ENCODE measurements at places on chromosomes 11 and 22.

GRCh38 chr22:25942856-25943411 is 200.9 kb downstream of the MYO18B start:
- no peak for DNase-seq

- no peak for DNase-seq
Observed at GRCh38 chr11:6438979-6439571, 1.7 kb downstream of the HPX start.

GRCh38 chr11:38252620-38253019 is 1654.6 kb upstream of the RAG2 start:
- DNase-seq: no peak

GRCh38 chr11:117706322-117706814 is 90.6 kb downstream of the DSCAML1 start:
- DNase-seq: no peak

DNA sequence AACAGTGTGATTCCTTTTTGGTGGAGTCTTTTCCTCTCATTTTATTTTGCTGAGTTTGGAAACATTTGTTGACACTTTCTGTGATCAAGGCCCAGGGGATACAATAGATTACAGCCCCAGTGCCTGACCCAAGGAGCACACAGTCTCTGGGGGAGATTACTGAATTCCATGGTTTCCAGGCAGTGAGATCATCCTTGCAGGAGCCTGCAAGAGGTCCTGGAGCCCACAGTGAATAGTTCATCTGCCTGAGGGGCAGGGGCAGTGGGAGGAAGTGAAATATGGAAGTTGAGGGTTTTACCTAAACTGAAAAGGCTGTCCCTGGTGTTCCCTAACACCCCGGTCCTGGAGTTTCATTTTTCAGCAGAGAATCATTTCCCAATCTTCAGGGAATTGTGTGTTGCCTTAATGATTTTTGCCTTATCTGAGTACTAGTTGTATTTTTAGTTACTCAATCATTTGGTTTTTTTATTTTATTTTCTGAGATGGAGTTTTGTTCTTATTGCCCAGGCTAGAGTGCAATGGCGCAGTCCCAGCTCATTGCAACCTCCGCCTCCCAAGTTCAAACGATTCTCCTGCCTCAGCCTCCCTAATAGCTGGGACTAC is 7.7 kb downstream of the CCS start:
- DNase-seq: no peak

DNA sequence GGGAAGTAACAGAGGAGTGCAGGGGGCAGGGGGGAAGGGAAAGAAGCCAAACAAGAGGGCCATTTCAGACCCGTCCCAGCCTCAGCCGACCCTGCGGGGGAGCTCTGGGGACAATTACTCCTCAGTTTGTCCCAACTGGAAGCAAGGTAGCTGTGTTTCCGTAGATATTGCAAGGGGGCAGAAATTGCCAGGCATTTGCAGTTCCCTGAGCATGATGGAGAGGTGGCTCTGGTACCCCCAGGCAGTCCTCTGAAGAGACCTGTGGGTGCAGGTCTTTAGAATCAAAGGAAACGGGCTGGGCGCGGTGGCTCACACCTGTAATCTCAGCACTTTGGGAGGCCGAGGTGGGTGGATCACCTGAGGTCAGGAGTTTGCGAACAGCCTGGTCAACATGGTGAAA is 13.8 kb upstream of the JAM3 start:
- DNase-seq: no peak

DNA sequence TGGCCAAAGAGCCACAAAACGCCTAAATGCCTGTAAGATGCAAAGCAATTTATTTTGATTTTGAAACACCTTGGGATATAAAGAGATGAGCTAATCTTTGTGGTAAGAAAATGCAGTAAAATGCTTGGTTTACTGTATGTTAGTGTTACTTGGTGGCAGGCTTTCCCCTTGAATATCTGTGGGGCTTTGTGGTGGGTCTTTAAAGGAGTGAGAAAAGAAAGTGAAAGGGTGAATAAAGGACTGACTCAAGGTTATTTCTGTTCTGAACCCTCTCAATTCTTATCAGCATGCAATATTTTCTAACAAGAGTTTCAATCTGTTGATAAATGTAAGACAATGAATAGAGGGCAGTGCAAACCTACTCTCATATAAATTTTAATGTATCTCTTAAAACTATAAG is 1555.9 kb upstream of the RAG2 start:
- no peak for DNase-seq

DNA sequence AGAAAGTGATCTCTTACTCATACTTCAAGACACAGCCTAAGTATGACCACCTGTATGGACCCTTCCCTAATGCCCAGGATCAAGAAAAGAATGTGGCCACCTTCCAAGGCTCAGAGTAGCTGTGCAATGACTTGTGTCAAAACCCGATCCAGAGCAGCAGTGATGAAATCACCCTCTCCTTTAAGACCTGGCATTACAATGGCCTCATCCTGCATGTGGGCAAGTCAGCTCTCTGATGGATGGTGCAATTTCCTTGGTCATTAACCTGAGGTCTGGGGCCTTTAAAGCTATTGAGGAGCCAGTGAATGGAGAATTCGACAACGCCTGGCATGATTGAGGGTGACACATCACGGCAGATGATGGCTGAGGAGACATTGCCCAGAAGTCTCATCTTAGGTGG is 9.1 kb upstream of the TUBA8 start:
- no peak for DNase-seq
